ENCODE measurements at places on chromosomes 3 and 15.

GRCh38 chr3:157429708-157430107 is 6.9 kb upstream of the PTX3 start:
- DNase-seq = no peak

DNA sequence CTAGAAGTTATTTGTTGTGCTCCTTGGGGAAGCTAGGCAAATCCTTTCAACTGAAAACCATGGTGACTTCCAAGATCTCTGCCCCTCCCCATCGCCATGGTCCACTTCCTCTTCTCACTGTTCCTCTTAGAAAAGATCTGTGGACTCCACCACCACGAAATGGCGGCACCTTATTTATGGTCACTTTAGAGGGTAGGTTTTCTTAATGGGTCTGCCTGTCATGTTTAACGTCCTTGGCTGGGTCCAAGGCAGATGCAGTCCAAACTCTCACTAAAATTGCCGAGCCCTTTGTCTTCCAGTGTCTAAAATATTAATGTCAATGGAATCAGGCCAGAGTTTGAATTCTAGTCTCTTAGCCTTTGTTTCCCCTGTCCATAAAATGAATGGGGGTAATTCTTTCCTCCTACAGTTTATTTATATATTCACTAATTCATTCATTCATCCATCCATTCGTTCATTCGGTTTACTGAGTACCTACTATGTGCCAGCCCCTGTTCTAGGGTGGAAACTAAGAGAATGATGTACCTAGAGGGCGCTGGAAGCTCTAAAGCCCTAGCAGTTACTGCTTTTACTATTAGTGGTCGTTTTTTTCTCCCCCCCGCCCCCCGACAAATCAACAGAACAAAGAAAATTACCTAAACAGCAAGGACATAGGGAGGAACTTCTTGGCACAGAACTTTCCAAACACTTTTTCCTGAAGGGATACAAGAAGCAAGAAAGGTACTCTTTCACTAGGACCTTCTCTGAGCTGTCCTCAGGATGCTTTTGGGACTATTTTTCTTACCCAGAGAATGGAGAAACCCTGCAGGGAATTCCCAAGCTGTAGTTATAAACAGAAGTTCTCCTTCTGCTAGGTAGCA is 657 bp downstream of the PATL2 start:
- no peak for DNase-seq

DNA sequence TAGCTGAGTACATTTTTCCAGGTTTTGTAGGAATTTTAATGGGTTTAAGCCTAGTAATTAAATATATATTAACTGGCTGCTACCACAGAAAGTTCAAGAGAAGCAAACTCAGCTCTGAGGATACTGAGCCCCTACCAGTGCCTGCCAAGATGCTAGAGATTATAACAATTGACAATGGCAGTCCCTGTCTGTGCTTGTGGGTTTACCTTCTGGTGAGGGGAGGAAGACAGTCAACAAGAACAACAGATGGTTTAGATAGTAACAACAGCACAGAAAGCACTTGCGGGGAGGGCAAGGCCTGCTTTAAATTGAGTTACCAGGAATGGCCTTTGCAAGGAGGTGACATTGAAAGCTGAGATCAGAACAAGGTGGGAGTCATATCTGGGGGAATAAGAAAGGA is 56.6 kb upstream of the ARHGEF3 start:
- DNase-seq = no peak

- DNase-seq = no peak
Measured at GRCh38 chr15:96692826-96693225, 362.3 kb downstream of the NR2F2 start.

- DNase-seq = no peak
Measured at GRCh38 chr3:189967254-189967865, 153.3 kb downstream of the P3H2 start.

- no peak for DNase-seq
Measured at GRCh38 chr3:68056556-68056955, 402.1 kb upstream of the SUCLG2 start.

- no peak for DNase-seq
Measured at GRCh38 chr15:34360298-34360697, 6.7 kb downstream of the LPCAT4 start.

DNA sequence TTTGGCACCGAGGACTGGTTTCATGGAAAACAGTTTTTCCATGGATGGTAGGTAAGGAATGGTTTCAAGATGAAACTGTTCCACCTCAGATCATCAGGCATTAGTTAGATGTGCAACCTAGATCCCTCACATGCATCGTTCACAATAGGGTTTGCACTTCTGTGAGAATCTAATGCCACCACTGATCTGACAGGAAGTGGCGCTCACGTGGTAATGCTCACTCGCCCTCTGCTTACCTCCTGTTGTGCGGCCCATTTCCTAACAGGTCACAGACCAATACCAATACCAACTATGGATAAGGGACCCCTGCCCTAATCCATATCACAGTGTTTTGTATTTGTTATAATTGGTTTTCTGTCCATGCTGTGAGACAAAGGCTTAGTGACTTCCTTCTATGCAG is 58.9 kb downstream of the SLMAP start:
- no peak for DNase-seq

All from suprapubic skin (tissue), 4 donors.